NCI-H526 treated with DMSO at 0.1 percent for 48 hours (cell line): ENCODE measurements at places on chromosomes 2 and 18.

DNA sequence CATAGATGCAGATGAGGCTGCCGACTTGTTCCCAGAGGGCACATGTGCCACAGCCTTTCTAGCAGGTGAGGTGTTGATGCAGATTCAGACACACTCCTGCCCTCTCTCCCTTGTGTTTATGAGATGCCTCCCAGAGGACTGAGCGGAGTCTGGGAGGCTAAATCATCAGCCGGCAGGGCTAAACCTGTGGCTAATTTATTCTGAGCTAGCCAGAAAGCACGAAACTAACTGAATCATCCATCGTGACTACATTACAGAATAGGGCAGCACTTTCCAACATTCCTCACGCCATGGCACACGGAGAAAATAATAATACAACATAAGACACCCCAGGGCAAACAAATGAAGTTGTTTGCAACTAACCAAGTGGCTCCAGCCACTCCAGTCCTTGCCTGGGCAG lies 101.7 kb upstream of the FZD7 start:
- no peak for DNase-seq

GRCh38 chr18:73690222-73690621 lies 457.4 kb downstream of the FBXO15 start:
- no peak for DNase-seq

DNA sequence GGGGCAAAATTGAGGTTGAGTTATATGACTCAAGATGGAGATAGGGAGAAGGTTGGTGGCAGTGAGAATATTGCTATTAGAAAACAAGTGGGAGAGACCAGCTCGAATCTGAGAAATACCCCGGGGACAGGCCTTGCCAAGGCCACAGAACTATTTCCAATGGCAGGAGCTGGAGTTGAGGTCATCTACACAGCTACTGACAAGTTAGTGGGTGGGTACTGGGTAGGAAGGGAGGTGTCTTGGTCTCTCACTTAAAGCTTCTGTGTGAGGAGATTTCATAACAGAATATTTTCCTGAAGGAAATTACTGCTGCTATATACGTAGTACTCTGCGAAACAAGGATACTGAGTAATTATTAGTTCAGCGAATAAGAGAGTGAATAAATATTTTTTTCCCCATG lies 69.4 kb upstream of the ITPRID2 start:
- no peak for DNase-seq

- DNase-seq = no peak
Observed at GRCh38 chr2:42844901-42845821, 52.8 kb upstream of the HAAO start.

GRCh38 chr2:63422556-63422955 lies 165.7 kb downstream of the WDPCP start:
- no peak for DNase-seq

GRCh38 chr2:69436596-69436937 lies 668 bp downstream of the NFU1 start:
- no peak for DNase-seq
